Choroid plexus epithelial cell (primary cell): ENCODE measurements at places on chromosomes 6 and 20.

- peak; percentile 70 for DNase-seq
Measured at GRCh38 chr6:29647927-29648642, 8.8 kb upstream of the MOG start.

DNA sequence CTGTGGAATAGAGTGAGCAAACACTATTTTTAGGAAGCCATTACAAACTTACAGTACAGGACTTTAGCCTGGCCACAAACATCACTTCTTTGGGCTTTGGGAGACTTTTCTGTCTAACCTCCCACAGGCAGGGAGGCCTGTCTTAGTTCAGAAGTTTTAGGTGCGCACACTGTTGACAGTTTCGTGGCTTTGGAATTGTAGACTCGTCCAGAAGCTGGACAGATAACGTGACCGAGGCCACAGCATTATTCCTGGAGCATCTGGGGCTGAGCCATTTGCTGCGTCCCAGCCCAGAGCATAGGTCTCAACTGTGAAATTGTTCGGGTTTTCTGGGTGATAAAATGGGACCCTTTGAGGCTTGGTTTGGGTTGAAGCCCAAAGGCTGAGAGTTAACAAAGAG lies 53.8 kb downstream of the NDUFAF5 start:
- DNase-seq = no peak

GRCh38 chr6:98486057-98486456 lies 348.3 kb upstream of the POU3F2 start:
- DNase-seq = no peak

DNA sequence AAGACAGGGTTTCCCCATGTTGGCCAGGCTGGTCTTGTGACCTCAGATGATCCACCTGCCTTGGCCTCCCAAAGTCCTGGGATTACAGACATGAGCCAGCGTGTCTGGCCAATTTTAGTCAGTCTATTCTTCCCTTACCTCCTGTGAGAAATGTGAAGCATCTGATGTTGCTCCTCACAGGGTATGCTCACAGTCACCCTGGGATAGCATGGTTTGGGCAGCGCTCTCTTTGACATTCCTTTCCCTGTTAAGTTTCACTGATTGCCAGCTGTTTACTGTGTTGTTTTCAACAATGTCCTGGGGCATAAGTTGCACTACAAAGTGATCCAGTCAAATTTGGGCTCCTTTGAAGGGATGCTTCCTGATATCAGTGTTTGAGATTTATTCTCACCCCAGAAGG lies 13.1 kb downstream of the CDC5L start:
- DNase-seq = no peak

GRCh38 chr6:51028276-51028675 lies 209.6 kb downstream of the TFAP2B start:
- peak; percentile 46 for DNase-seq

DNA sequence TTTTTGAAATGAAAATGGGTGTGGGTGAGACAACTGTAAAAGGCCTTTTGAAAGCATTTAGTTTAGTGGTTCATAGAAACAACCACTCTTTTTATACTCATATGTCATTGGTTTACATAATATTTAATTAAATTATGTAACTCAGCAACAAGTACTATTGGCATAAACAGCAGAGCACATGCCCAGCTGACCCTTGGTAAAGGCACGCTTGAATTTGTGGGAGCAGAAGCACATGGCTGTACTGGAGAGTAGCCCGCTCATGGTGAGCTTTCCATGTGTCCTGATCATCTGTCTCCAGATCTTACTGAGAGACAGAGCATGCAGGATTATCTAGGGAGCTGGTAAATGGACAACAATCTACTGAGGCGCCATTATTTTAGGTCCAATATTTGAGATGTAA lies 17.1 kb upstream of the KLHL31 start:
- DNase-seq = no peak

GRCh38 chr6:11785415-11785773 lies 6.8 kb upstream of the ADTRP start:
- DNase-seq = no peak

DNA sequence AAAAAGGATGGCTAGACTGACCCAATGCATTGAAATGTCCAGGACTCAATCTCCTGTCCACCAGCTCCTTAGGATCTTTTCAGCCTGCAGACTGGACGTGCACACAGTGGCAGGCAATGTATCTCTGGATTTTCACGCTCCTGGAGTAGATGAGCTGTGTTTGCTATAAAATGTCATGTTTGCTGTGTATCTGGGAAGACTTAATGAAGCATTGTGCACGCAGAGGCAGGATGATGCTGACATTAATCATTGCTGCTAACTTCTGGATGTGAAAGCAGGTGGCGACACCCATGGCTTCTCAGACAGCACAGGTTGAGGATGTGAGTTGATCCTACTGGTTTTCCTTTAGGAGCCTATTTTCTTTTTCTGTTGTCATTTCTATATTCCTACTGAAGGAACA lies 133.1 kb upstream of the PCSK2 start:
- no peak for DNase-seq

DNA sequence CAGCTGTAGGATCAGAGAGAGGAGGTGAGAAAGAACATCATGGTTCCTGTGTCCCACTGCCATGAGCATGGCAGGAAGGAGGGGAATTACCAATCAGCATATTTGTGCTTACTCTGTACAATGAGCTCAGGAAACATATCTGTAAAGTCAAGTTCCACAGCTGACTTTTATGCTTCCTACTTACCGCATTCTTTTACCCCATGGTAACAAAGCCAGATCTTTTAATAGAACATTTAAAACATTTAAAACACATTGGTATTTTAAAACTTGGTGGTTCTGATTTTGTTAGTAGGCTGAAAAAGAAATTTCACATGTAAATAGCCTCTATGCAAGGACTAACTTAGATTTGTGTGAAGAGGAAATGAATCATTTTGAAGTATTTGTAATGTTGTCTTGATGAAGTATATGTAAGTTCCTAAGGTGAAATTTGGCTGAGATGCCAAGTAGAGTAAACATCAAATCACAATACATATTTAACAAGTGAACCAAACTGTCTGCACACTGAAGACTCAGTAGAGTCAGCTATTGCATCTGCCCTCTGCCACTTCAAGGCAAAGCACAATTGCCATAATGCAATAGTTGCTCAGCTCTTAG lies 114.7 kb downstream of the GJA10 start:
- peak; percentile 57 for DNase-seq

- DNase-seq = no peak
Measured at GRCh38 chr6:106988664-106989063, 14.1 kb upstream of the CD24 start.

- no peak for DNase-seq
Measured at GRCh38 chr6:159555082-159555875, 137.8 kb downstream of the SOD2 start.

- DNase-seq = no peak
Measured at GRCh38 chr6:155970876-155971708, 515.5 kb upstream of the NOX3 start.

DNA sequence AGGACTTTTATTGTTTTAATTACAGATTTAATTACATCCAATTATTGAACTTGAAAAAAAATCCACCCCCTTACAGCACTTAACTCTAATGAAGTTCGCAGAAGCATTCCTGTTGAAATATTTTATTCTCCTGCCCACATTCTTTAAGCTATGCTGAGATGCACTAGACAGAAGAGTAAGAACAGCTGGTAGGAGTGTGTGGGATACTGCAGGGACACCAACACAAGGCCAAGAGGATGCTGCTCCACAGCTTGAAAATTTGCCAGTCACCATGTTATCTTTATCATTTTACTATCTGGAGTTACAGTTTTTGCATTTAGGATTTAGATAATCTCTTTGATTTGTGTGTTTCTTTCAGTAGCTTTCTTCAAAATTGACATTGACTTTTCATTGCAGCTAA lies 180.7 kb downstream of the EPHA7 start:
- no peak for DNase-seq

GRCh38 chr6:14723535-14724086 lies 522.3 kb upstream of the JARID2 start:
- no peak for DNase-seq

- no peak for DNase-seq
Measured at GRCh38 chr20:56815796-56816195, 186.7 kb downstream of the TFAP2C start.

- no peak for DNase-seq
Measured at GRCh38 chr6:53109612-53110011, 39.0 kb downstream of the GCM1 start.

GRCh38 chr6:134238960-134239795 lies 78.7 kb downstream of the SGK1 start:
- DNase-seq = no peak

- DNase-seq = no peak
Measured at GRCh38 chr6:15340775-15341174, 94.9 kb downstream of the JARID2 start.

- DNase-seq = peak; percentile 75
Measured at GRCh38 chr6:104638841-104639290, 220.9 kb downstream of the HACE1 start.

DNA sequence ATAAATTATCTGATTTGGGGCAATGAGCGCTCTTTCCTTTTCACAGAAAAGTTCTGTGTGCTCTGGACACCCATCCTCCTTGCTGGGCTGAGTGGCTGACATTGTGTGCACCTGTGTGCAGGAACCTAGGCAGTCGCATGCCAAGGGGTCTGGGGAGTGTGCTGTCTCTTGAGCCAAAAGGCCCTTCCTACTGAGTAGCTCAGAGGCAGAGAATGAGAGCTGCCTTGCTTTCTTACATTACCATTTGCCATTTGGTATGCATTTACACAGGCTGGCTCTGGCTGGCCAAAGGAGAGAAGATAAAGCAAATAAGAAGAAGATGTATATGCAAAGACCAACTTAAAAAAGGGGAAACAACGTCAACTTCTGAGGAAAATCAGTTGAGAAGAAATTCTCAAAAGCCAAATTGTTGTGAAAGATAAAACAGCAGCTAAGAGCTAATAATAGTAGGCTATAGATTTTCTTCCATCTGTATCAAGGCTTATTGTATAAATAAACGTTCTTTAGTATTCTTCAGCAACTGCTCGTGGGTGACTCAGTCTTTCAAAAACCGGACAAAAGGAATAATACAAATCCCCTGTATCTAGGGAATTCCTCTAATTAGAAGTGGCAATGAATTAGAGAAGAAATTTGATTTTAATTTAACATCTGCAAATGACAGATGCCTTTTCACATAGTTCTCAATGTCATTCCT lies 121.9 kb downstream of the INSM1 start:
- DNase-seq = no peak

DNA sequence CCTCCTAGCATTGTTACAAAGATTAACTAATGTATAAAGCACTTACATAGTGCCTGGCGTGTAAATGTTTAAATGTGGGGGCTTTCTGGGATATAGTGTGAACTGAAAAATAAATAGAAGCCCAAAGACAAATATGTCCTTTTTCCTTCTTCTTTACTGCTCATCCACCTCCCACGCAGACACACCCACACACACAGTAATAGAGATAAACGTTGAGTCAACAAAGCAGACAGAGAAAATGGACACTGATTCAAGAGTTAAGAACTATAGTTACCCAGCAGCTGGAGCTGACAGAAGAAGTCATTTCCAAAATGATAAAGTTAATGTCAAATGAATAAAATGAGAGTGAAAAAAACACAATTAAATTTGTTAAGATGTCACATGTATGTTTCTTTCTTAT lies 68.3 kb downstream of the FHL5 start:
- DNase-seq = peak; percentile 6

- no peak for DNase-seq
Measured at GRCh38 chr20:51271931-51272330, 249.0 kb upstream of the KCNG1 start.

DNA sequence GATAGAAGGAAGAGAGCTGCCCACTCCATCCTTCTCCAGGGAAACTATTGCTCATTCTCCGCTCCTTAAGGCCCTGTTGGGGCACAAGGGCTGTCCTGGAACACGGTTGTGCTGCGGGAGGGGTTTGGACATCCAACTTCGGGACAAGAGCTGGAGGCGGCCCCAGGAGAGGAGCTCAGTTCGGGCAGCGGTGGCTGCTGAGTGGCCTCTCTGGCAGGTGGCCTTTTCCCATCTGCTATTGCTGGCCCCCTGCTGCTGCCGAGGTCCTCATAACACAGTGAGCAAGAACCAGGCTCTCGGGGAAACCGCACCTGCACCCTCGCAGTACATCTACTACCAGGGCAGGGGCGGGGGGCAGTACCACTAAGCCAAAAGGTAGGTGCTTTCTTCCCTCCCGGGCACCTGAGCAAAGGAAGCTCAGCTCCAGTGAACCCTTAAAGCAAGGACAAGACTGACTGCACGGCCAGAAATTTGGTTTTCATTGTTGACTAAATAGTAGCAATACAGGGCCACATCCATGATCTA lies 63.7 kb downstream of the PSMG4 start:
- DNase-seq = no peak

- no peak for DNase-seq
Measured at GRCh38 chr20:2485661-2486060, 15.1 kb upstream of the SNRPB start.

- peak; percentile 52 for DNase-seq
Measured at GRCh38 chr6:73983367-73983766, 287.4 kb downstream of the CD109 start.

DNA sequence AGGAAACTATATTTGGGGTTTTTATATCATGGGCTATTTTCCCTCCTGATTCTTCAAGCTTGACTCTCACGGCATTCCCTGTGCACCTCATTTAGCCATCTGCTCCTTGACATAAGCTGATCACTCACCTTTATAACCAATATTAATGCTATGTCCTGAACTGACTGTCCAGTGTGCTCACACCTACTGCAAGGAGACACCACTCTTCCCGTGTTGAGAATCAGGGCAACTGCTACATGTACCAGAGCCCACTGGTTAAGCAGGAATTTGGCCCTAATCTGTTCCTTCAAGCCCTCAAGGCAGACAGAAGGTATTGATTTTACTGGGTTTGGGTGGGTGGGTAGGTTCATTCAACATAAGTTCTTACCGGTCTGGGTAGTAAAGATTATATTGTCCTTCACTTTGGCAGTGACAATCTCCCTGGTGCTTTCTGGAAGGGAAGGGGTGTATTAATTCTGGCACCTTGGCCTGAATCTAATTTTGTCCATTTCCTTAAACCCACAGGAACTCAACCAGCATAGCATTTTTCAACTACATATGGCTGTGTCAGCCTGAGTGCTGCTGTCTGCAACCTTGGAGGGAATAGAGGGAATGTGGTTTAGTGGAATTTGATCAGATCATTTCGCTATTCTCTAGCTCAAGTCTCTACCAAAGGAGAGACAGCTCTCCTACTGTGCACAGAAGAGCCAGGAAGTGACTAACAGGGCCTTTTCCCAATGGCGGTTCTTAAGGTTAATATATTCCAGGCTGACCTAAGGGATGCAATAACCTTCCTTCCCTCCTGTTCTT lies 293.2 kb downstream of the BTBD9 start:
- peak; percentile 95 for DNase-seq

GRCh38 chr20:43415661-43416430 lies 41.9 kb upstream of the SRSF6 start:
- peak; percentile 11 for DNase-seq

DNA sequence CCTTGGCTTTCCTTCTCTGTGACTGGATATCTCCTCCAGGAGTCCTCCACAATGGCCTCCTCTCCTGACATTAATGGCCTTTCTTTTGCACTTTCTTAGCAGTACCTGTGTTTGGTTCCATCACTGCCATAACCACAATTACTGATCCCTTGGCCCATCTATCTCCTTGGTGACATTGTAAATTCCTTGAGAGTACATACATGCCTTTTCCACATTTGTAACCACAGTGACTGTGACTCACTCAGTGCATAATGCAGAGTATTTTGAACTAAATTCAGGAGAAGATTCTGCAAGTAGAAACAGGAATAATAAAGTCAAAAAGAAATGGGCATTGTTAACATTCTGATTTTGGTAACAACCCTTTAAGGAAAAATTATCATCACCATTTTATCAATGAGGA lies 197.2 kb upstream of the SOX4 start:
- peak; percentile 84 for DNase-seq
